ENCODE measurements at places on chromosomes 12 and 14. TPM values are rescaled to one million over a fixed set of nuclear protein-coding genes. Genes with fewer than 3 reads are reported as not detected.

- DNase-seq: peak; percentile 53
Observed at GRCh38 chr12:123905319-123905925, 67.2 kb downstream of the CCDC92 start.

GRCh38 chr12:13981296-13981962 is at the start of gene GRIN2B:
Gene GRIN2B, minus strand, starts transcription at chr12:13981602. Its CDS starts 115,394 bp downstream, at chr12:13866208.
- DNase-seq: peak; percentile 31

DNA sequence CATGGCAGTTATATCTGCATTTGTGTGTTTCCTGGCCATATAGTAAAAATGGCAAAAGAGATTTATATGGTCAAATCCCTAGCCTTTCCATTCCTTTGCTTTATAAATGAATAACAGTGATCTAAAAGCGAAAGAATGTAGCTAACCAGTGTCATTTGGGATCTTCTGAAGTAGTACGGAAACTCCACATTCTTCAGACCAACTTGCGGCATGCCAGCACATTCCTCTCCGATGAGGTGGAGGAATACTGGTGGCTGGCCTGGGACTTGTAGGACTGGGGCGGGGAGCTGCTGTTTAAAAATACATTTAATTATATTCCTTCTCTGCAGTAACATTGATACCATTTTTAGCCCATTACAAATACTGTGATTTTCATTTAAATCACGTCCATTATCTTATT is 85.3 kb downstream of the SAMD4A start:
- DNase-seq: no peak

- DNase-seq: no peak
Observed at GRCh38 chr12:26760657-26761293, 72.2 kb downstream of the ITPR2 start.

DNA sequence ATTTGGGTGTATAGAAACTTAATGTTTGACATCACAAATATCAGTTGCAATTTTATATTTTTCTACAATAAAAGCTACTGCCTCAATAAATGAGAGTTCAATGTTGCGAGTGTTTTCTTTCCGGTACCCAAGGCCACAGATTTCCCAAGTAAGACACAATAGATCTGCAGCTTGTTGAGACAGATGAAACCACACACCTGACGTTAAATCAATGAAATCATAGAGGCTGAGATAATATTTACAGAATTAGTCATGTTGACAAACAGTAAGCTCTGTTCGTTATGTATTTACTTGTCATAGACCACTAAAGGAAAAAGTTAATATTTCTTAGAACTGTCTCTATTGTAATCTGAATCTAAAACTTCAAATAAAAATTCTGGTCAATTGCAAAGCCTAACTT is 49.2 kb upstream of the PTHLH start:
- no peak for DNase-seq

GRCh38 chr14:104467641-104468040 is 111.9 kb upstream of the C14orf180 start:
- DNase-seq: no peak

DNA sequence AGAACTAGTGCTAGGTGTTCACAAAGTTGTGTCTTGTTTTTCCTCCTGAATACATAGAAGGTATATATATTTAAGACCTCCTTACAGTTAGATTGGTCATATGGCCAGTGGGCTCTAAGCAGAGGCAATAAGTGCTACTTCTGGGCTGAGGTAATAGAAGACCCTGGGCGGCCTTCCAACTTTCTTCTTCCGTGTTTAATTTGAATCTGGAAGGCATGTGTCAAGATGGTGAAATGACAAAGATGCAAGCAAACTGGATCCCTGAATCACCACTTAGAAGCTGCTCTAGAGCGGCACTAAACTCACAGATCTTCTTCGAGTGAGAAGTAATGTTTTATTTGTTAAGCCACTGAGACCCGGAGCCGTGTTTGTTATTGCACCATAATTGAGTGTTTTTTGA is 201.0 kb upstream of the GZMB start:
- no peak for DNase-seq

DNA sequence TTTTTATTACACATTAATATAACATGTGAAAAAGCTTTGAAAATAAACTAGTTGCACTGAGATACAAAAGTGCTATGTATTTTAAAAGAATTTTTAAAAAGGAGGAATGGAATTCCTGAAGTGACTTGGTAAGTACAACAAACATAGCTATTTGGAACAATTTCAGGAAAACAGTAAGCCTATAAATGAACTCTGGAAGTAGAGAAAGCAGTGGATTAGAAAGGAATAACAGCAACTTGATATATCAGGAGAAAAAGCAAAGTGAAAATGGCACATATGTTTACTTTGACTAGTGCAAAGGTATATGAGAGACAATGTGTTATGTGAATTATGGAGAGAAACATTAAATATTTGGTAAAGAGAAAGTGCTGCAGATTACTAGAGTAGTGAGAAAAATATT is 811.7 kb downstream of the C12orf50 start:
- no peak for DNase-seq

GRCh38 chr12:30146561-30146960 is 362.8 kb upstream of the TMTC1 start:
- DNase-seq: no peak

GRCh38 chr14:100980823-100981222 is 77.3 kb upstream of the RTL1 start:
- DNase-seq: no peak

DNA sequence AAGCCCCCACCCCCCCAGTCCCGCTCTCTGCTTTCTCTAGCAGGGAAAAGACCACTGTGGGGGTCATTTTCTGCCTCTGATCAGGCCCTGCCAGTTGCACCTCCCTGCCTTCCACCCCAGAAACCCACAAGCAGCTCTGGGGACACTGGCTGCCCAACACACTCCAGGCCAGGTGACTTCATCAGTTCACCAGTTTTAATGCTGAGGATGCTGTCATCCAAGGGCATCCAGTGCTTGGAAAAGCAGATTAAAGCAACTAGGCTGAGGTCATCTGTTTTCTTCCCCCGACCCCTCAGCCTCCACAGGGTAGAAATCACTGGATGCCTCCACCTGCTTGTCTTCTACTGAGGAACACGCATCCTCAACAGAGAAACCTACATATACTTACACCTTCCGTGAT is 282.4 kb downstream of the DPF3 start:
- DNase-seq: no peak

GRCh38 chr12:22610131-22610530 is 14.8 kb upstream of the ETNK1 start:
- DNase-seq: no peak

DNA sequence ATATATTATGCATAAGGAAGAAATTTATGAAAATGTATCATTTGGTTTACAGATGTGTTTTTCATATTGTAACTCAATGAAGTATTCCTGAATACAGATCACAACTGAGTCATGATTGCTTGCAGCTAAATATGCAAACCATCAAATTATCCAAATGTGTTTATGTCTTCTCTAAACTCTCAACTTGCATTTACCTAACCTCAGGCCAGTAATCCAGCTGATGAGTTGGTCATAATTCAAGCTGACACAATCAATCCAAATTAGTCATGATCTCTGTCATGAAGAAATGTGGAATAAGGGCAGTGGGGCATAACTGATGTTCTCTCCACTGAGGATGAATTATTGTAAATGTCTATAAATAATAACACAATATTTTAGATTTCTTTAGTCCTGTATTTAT is 104.8 kb upstream of the CNTN1 start:
- DNase-seq: no peak

- DNase-seq: no peak
Observed at GRCh38 chr14:77657280-77657679, 40.8 kb upstream of the SPTLC2 start.

DNA sequence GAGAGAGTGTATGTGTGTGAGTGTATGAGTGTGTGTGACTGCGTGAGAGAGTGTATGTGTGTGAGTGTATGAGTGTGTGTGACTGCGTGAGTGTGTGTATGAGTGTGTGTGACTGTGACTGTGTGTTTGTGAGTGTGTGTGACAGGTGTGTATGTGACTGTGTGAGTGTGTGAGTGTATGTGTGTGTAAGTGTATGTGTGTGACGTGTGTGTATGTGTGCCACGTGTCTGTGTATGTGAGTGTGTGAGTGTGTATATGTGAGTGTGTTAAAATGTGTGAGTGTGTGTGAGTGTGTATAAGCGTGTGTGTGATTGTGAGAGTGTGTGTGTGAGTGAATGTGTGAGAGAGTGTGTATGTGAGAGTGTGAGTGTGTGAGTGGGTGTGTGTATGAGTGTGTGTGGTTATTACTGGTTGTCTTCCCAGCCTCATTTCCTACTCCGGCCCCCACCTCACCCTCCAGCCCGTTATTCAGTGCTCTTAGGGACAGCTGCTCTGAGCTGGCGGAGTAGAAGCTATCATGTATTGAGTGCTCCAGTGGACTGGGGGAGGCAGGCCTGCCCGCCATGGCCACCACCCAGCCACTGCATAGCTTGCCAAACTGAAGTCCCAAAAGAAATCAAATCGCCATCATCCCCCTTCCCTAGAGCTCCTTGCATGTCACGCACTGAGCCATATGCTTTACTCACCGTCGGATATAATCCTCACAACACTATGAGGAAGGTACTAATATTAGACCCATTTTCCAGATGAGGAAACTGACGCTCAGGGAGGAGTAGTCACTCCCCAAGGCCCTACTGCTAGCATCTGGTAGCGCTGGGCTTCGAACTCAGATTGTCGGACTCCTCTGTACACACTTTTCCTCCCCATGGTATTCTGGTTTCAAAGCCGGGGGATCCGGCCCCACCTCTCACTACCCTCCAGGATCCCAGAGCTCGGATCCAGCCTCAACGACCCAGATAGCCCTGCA is 10.3 kb upstream of the MYL2 start:
- no peak for DNase-seq

- DNase-seq: no peak
Observed at GRCh38 chr12:49744363-49744885, 3.1 kb downstream of the TMBIM6 start.

DNA sequence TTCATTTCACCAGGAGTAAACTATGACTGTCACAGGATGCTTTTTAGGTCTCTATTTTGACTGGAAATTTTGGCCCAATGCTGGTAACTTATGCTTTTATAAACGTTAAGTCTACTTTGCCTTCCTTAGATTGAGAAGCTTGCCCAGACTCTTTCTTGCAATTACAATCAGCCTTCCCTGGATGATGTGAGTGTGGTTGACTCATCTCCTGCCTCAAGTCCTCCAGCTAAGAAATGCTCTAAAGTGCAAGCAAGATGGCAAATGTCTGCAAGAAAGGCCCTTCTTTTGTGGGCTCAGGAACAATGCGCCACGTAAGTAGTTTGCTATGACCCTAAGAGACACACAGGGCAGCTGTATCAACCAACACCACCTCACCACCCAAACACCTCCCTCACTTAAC is 96.9 kb downstream of the SYNE2 start:
- DNase-seq: no peak

DNA sequence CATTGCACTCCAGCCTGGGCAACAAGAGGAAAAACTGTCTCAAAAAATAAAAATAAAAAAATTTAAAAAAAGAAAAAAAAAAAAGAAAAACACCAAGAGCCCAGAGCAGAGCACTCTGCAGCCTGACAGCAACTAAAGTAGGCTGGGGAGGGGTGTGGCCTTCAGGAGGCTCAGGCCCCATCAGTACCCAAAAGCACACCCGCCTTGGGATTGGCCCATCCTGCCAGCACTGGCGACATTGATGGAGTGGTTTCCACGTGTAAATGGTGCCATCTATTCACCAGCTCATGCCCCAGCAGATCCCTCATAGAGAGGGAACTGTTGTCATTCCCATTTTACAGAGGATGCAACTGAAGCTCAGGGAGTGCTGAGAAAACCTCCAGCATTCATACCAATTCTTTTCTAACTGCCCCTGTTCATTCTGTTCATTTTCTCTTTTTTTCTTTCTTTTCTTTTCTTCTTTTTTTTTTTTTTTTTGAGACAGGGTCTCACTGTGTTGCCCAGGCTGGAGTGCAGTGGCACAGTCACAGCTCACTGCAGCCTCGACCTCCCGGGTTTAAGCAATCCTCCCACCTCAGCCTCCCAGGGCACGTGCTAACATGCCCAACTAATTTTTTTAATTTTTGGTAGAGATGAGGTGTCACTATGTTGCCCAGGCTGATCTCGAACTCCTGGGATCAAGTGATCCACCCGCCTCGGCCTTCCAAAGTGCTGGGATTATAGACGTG is 89.3 kb downstream of the IRF2BPL start:
- no peak for DNase-seq

- no peak for DNase-seq
Observed at GRCh38 chr14:102688290-102688689, 89.0 kb upstream of the TRAF3 start.

- DNase-seq: peak; percentile 24
Observed at GRCh38 chr14:34722723-34723545, 8.5 kb upstream of the CFL2 start.

GRCh38 chr12:110780448-110780847 is 37.8 kb upstream of the PPP1CC start:
- DNase-seq: no peak

Gene RBM25
- 118 TPM for total RNA-seq

Gene HIP1R
- total RNA-seq: 19.3 TPM

Gene GOLGA5
- total RNA-seq: 28.2 TPM

Gene WNT5B
- total RNA-seq: 16.3 TPM

Gene E2F7
- 4.2 TPM for total RNA-seq

Gene OTOGL
- 0.83 TPM for total RNA-seq

Gene ASB2
- total RNA-seq: 16.6 TPM

Gene P2RX7
- not detected for total RNA-seq

Gene TMEM119
- total RNA-seq: 0.15 TPM
